NCI-H1436 (cell line): ENCODE measurements at places on chromosomes 5 and 9.

GRCh38 chr5:138901716-138902115 is 26.6 kb upstream of the LRRTM2 start:
- DNase-seq: no peak

DNA sequence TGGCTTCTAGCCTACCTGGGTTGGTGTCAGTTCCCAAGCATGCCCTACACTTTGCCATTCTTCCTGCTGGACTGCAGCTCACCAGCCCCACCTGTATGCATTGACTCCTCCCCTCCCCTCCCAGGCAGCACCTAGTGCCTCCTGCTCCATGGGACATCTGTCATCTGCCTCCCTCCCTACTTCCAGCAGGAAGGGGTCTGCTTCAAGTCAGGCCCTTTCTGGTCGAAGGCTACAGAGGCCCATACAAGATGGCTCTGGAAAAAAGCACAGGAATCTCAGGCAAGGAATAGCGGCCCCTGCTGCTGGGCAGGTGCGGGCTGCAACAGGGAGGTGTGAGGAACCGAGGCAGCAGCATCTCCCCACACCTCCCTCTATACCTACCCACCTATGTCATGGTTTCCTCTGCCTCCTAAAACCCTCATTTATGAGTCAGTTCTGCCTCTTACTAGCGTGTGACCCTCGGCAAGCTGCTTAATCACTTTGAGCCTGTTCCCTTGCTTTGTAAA is 19.7 kb downstream of the WWC1 start:
- DNase-seq: no peak

DNA sequence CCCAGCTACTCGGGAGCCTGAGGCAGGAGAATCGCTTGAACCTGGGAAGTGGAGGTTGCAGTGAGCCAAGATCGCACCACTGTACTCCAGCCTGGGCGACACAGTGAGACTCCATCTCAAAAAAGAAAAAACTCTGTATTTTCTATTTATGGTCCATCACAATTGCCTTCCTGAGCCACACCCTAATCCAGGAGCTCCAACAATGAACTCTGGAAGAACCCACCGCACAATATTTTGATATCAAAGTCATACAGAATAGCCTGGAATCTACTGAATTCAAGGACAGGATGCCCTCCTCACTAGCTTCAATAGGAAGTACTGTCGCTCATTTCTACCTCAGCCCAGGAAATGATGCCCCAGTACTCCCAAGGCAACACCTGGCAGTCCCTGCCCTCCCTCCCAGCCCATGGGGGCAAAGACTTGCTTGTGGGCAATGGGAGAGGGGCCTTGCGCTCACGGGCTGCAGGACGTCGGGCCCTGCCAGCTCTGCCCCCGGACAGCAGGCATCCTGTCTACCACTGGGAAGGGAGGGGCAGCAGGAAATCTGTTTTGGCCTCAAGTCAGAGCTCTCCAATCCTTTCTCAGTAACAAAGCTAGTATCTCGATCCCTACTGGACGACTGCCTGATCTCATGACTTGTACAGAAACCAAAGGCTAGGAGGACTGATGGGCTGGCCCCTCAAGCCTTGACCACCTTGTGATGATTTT is 19.7 kb downstream of the UBAC1 start:
- DNase-seq: no peak

DNA sequence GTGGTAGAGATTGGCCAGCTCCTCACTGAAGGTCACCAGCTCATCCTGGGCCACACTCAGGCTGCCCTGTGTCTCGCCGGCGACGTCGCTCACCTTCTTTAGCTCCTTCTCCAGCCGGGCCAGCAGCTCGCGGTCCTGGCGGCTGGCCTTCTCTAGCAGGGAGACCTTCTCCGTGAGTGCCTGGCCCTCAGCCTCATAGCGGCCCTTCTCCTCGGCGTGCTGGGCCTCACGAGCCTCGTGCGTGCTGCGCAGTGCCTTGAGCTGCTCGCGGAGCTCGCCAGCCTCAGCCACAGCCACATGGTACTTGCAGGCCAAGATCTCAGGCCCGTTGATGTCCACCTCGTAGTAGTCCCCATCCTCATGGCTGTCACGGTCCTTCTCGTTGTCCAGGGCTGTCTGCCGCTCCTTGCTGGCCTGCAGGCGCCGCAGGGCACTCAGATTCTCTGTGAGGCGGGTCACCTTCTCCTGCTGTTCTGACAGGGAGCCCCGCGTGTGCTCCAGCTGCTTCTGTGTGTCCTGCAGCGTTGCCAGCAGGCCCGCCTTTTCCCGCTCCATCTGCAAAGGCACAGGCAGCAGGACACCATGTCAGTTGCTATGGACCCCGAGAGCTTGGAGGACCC is 45.5 kb downstream of the BICD2 start:
- DNase-seq: no peak

- DNase-seq: peak; percentile 21
These were observed 60.9 kb downstream of the CXXC5 start for GRCh38 chr5:139708877-139709581.

GRCh38 chr9:82582693-82583092 is 480.2 kb downstream of the RASEF start:
- DNase-seq: no peak

DNA sequence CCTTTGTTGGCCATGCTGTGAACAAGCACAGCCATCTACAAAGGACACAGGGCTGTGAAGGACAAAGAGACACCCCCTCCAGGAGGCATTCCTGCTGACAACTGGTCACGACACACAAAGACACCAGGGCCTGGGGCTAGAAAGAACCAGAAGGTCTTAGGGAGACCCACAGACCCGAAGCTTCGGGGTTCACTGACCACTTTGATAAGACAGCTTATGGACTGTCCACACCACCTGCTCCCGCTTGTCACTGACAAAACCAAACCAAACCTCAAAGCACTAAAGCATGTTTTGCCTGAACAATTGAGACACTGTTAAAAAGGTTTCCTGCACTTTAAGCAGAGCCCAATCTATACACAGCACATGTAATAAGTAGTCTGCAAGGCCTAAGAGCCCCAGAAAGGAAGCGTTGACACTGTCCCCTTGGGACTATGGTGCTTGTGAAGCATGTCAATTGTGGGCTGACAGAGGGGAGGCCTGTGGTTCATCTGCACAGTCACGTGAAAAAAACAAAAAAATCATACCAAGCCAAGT is 185.0 kb downstream of the GAPVD1 start:
- peak; percentile 19 for DNase-seq

GRCh38 chr9:16624744-16625117 is 245.7 kb downstream of the BNC2 start:
- DNase-seq: no peak

GRCh38 chr9:113626735-113627495 is 163.4 kb downstream of the RGS3 start:
- DNase-seq: no peak

- no peak for DNase-seq
These were observed 4.2 kb downstream of the GCNT1 start for GRCh38 chr9:76463211-76463610.
